Breast epithelium (tissue), 4 donors: ENCODE measurements at places on chromosomes 16 and 17.

- no peak for DNase-seq
Observed at GRCh38 chr17:66665194-66665593, 169.7 kb upstream of the CACNG5 start.

GRCh38 chr17:20184977-20185619 is 175.9 kb downstream of the SPECC1 start:
- no peak for DNase-seq

- DNase-seq, result no peak
Observed at GRCh38 chr16:3761375-3762106, 44.2 kb upstream of the TRAP1 start.

- no peak for DNase-seq
Observed at GRCh38 chr17:55037828-55038227, 69.3 kb downstream of the STXBP4 start.

GRCh38 chr16:73025151-73025855 is 22.6 kb downstream of the ZFHX3 start:
- DNase-seq, result no peak

- DNase-seq, result no peak
Observed at GRCh38 chr16:23269248-23269953, 32.7 kb upstream of the SCNN1B start.

DNA sequence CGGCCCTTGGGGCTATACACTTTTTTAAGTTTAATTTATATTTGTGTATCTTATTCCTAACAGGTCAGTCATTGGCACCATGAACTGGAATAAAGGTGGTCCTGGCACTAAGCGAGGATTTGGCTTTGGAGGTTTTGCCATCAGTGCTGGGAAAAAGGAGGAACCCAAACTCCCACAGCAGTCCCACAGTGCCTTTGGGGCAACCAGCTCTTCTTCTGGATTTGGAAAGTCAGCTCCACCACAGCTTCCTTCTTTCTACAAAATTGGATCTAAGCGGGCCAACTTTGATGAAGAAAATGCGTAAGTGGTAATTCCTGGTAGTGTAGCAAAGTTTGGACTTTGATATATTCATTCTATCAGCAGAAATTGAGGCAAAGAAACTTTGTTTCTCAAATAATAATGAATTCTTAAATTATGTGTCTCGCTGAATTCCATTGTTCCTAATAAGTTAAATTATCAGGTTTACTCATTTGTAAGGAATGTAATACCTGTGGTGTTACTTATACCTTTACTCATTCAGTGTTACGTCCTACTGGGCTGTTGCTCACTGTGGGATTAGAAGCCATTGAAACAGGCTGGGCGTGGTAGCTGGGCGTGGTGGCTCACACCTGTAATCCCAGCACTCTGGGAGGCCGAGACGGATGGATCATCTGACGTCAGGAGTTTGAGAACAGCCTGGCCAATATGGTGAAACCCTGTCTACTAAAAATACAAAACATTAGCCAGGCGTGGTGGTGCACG is 13.2 kb downstream of the DDX42 start:
- no peak for DNase-seq

- DNase-seq, result no peak
Observed at GRCh38 chr17:83098241-83099085, 19.1 kb downstream of the METRNL start.

- no peak for DNase-seq
Observed at GRCh38 chr16:85908889-85909589, 10.1 kb downstream of the IRF8 start.

- no peak for DNase-seq
Observed at GRCh38 chr16:28984619-28985135, at the start of gene LAT. TSS of gene LAT (plus strand) at chr16:28985052. CDS start at chr16:28985418, 366 bp downstream.

GRCh38 chr17:58416937-58417299 is 416 bp downstream of the RNF43 start:
- no peak for DNase-seq

DNA sequence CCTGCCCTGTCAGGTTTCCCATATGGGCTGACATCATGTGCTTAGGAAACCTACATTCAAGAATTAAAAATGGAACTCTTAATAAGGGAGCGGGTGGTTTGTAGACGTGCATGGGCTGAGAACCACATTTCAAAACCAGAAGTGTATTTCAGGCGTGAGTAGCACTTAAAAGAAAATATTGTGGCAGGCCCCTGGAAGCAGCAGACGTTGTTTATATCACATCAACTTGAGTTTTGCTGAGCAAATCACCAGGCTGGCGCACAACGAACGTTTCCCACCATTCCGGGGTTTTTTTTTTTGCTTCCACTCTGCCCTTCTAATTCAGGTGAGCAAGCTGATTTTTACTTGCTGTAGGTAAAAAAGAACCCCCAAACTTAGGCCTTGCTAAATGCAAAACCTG is 220.2 kb downstream of the MRTFB start:
- no peak for DNase-seq

- no peak for DNase-seq
Observed at GRCh38 chr16:70688246-70688742, 2.4 kb upstream of the MTSS2 start.

DNA sequence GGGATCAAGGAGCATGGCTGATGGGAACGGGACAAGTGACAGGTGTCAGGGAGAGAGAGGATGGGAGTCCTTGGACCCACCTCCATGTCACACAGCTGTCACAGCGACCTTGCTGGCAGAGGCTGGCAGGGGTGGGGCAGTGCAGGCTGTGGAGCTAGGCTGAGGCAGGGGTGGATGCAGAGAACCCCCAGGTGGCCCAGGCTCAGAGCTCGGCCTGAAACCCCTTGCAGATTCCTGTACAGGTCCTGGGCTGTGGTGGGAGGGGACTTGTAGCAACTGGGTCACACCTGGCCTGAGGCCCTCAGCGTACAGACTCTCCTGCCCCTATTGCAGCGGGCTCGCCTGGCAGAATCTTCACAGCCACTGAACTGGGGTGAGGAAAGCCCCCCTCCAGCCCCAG is 174.1 kb downstream of the NTN1 start:
- no peak for DNase-seq

GRCh38 chr16:57642160-57643135 is 14.0 kb downstream of the ADGRG1 start:
- DNase-seq, result no peak

GRCh38 chr16:81469710-81470535 is 25.3 kb downstream of the CMIP start:
- DNase-seq, result no peak

DNA sequence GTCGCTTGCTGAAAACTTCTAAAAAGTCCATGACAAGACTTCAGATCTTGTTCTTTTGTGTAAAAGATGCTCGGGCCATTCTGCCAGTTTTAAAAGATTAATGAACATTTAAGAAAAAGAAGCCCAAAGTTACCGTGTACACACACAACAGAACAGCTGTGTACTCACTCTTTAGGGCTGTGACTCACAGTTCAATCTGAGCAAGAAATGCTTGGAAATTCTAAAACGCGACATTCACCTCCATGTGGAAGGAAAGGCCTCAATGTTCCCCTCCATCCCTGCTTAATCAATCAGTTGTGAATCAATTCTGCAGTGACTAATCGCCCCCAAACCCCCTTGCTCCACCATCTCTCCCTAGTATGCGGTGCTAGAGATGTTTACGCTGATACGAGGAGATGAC is 609.9 kb upstream of the SALL1 start:
- DNase-seq, result no peak

DNA sequence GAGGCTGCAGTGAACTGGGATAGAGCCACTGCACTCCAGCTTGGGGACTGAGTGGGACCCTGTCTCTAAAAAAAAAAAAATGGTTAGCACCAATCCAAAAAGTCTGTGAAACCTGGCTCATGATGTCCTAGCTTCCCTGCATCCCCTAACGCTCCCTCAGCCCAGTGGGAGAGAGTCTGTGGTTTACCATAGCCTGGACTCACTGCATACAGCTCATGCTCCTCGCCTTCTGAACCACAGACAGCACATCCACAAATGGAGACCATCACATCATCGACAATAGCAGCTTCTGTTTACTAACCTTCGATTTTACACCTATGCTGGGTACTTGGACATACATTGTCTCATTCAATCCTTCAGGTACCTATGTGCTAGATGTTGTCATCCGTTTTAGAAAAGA is 43.6 kb downstream of the NLRC5 start:
- DNase-seq, result no peak

GRCh38 chr16:2708955-2709587 is 11.0 kb downstream of the PRSS27 start:
- no peak for DNase-seq

DNA sequence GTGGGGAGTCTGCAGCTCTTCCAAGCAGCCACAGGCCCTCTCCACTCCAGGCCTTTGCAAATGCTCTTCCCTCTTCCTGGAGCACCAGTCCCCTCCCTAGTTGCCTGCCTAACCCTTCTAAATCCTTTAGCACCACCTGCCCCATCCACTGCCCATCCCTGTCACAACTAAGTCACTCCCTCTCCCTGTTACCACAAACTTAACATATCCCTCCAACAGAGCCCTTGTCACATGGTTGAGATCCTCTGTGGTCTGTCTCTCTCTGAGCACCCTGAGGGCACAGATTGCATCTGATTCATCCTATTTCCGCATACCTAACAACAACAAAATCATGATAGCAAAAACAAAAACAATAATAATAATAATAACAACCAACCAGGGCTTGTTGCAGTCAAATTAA is 11.0 kb upstream of the BEAN1 start:
- no peak for DNase-seq

GRCh38 chr16:10880594-10881452 is 3.8 kb downstream of the CIITA start:
- DNase-seq, result no peak

GRCh38 chr16:77858060-77858459 is 69.7 kb downstream of the VAT1L start:
- no peak for DNase-seq

GRCh38 chr17:72947475-72947874 is 145.0 kb downstream of the SLC39A11 start:
- DNase-seq, result no peak

- DNase-seq, result no peak
Observed at GRCh38 chr17:866568-867103, 84.5 kb downstream of the MRM3 start.

GRCh38 chr16:87263418-87264052 is 53.7 kb downstream of the C16orf95 start:
- DNase-seq, result no peak
